Activated gamma-delta T cell (primary cell): ENCODE measurements at places on chromosomes 5 and 9.

- DNase-seq: no peak
Observed at GRCh38 chr5:38667499-38667776, 111.0 kb upstream of the LIFR start.

GRCh38 chr5:92378966-92379611 lies 996.0 kb upstream of the ARRDC3 start:
- no peak for DNase-seq

DNA sequence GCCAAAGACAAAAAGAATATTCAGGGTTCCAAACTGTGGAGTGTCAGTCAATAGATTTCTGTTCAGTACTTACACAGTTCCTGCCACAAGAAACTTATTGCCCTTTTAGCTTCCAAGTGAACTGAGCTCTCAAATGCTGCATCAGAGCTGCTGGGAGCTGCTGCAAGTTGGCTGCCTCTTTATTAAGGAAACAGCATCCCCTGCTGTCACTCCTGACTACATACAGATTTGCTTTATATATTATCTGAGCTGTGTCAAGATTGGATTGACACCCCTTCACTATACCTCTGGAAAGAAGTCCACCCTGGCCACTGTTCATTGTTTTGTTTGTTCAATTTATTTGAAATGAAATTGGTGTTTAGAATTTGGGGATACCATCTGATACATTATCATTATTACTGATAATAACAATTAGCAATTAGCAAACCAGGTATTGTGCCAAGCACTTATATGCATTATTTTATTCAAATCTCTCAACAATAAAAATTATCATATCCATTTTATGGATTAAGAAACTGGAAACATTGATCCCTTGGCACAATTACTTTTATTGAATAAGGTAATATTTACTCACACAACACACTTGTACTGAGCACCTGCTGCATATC lies 16.4 kb upstream of the C5orf58 start:
- no peak for DNase-seq

DNA sequence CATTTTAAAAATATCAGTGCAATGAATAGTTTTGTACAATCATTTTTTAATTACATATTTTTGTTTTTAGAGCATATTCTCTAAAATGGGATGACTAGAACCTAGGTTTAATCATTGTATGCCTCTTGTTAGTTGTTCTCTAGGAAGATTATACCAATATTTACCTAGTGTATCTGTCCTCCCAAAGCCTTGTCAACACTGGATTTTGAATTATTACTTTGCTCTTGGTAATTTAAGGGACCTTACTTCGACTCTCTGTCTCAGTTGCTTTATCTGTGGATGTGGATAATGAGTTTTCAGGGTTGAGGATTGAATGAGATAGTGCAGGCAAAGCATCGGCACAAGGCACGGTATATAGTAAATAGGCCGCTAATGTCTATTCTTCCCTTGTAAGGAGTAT lies 10.9 kb upstream of the PIP5K1B start:
- no peak for DNase-seq

- DNase-seq: no peak
Observed at GRCh38 chr9:127586537-127586936, 25.5 kb upstream of the STXBP1 start.

DNA sequence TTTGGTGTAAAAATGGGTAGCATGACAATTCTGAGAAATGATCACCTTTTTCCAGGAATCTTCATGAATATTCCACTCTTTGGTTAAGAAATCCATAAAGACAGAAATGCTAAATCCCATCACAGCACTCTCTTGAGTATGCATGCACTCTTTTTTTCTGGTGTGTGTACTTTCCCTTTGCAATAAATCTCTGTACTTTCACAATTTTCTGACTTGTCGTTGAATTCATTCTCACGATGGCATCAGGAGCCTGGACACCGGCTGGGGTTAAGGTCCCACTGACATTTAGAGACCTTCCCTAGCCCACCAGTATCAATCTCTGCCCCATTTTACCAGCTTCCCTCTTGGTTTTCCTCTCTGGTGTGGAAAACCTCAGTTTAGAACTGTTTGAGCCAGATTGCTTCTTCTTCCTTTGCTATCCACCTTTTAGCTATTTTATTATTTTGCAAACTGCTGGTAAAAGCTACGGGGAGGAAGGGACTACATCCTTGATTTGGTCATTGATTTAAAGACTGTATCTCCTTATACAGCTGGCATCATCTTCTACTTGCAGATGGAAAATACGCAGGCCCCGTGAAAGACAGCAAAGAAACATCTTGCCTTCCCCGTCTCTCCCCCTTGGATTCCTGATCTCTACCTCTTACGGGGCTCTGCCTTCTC lies 59.9 kb upstream of the ZFR start:
- no peak for DNase-seq

- DNase-seq: no peak
Observed at GRCh38 chr5:168286386-168286785, 5.1 kb upstream of the WWC1 start.

DNA sequence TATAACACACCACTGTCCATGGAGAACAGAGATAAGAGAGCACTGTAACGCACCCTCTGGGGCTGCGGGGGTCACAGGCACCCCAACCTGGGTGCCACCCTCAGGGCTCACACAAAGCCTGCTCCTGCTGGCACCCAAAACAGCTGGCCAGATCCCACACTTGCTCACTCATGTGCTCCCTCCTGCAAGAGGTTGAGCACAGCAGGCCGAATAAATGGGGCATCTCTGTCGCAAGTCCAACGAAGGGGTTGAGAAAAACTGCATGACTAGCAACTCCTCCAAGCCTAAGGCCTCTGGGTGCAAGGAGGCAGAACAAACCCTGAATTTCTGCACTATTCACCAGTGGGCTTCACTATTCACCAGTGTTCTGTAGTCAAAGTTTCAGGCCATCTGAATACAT lies 80.3 kb downstream of the SECISBP2 start:
- no peak for DNase-seq

DNA sequence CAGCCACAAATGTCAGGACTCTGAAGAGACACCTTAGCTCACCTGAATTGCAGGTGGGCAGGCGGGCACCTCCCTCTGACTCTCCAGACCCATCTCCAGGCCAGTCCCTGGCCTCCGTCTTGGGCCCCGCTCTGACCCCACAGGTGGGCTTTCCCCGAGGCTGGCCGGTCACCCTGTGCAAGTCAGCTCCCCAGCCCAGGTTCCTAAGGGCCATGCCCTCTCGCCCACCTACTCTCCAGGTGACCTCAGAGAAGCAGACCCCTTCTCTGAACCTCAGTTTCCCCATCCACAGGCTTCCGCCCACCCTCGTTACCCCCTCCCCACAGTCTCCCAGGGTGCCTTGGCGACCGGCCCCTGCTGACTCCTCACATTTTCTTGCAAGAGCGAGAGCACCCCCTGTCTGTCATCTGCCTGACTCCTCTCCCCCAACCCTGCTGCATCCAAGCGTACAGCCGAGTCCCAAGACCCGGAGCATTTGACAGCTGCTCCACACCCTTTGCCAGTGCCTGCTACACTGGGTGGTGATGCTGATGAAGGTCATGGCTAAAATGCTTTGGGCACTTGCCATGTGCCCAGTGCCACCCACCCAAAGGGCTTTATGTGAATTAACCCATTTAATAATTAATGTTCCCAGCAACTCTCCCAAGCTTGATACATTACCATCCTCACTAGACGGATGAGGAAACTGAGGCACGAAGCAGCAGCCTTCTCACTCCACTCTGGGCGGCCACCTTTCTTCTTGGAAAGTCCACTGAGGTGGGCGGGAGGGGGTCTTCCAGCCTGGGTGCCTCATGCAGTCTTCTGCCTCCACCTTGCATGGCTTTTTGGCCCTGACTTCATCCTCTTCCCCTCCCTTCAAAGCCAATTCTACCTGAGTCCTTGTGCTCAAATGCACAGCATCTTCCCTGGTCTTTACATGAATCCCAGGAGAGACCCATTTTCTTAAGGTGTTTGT lies 51.1 kb upstream of the ORM1 start:
- DNase-seq: no peak

- no peak for DNase-seq
Observed at GRCh38 chr5:71778678-71779276, 59.7 kb downstream of the CARTPT start.

- DNase-seq: no peak
Observed at GRCh38 chr9:70954126-70954525, 167.3 kb downstream of the TRPM3 start.

- DNase-seq: no peak
Observed at GRCh38 chr5:29942089-29942488, 1251.4 kb upstream of the CDH6 start.

DNA sequence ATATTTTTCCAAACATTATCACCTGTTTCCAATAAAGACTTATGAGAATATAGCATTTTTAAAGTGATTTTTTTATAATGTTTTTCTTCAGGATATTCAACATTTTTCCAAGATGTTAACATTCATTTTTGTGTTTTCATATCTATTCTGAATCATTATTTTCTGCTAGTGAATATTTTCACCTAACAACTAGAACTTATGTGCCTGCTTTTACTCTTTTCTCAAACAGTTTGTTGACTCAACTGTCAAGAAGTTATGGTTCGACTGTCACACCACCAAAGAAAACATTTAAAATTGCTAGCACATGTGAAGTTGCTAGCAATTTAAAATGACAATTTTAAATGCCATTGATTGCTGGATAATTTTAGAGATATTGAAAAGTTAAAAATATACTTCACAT lies 343.3 kb upstream of the CDH9 start:
- no peak for DNase-seq

GRCh38 chr9:106862821-106863720 lies at the start of gene ZNF462:
Gene ZNF462 (plus strand): TSS chr9:106863166. CDS start chr9:106923384, 60,218 bp downstream.
- DNase-seq: no peak

- no peak for DNase-seq
Observed at GRCh38 chr5:142009886-142010285, 2.9 kb downstream of the GNPDA1 start.

DNA sequence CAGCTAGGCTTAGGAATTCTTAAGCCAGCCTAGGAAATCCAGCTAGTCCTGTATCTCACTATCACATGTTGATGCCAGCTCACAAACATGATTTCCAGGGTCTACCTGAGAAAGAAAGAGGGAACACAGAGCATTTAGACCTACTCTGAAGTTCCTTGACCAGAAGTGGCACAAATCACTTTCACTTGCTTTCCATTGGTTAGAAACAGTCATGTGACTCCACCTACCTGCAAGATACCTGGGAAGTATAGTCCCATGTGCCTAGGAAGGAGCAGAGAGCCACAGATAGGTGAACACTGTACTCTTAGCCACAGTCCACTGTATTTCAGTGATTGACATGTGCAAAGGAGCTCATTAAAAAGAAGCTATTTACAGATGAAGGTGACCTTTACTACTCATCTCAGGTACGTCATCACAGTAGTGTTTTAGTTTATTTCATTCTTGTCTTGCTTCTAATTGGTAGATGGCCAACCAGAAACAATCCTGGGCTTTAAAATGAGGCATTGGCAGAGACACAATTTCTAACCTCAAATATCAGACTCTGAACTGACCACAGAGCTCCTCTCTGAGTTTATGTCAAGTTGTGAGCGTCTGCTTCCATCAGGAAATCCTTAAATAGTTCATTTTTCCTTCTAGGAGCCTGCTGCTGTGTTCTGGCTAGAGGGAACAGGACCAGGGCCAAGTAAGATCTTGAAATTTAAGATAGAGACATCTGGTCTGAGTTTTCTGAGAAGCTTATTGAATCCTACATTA lies 340.7 kb downstream of the TLE4 start:
- no peak for DNase-seq

DNA sequence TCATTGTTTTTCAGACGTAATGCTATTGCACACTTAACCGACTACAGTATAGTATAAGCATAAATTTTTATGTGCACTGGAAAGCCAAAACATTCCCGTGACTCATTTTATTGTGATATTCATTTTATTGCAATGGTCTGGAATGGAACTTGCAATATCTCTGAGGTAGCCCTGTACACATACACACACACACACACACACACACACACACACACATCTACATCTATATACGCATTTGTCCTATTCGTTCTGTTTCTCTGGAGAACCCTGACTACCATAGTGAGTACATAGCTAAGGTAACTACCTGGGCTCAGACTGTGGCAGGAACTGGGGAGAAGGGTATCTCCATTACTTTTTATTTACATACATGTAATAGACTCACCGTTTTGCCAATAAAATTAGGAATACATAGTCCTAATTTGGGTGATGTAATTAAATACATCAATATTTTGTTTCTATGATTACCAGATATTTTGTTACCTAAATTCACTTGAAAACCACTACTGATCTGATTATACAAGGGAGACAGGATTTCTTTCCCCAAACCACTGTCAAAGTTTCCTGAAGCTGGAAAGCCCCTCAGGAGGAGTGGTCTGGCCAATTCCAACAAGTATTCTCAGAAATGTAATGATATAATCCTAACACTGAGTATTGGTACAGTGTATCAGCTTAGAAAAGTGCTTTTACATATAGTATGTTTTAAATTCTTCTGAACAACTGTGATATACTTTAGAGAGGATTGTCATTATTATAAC lies 74.0 kb upstream of the PLPP1 start:
- DNase-seq: no peak
